ENCODE measurements at places on chromosomes 4 and X. TPM values are rescaled to one million over a fixed set of nuclear protein-coding genes. Genes with fewer than 3 reads are reported as not detected.

EDA gene
- total RNA-seq: 0.14 TPM

UPF3B gene
- total RNA-seq: 14.6 TPM

PPBP gene
- total RNA-seq: not detected

GPM6B gene
- not detected for total RNA-seq

FAM200B gene
- 10.7 TPM for total RNA-seq

GPR143 gene
- not detected for total RNA-seq

PARM1 gene
- total RNA-seq: 0.39 TPM

STAG2 gene
- total RNA-seq: 96.9 TPM

TMPRSS11F gene
- not detected for total RNA-seq

PF4V1 gene
- total RNA-seq: not detected

PASD1 gene
- not detected for total RNA-seq

RNF128 gene
- total RNA-seq: not detected

BANK1 gene
- total RNA-seq: 1.7 TPM

UGT2B15 gene
- not detected for total RNA-seq

MUC7 gene
- total RNA-seq: not detected

PLS3 gene
- 0.74 TPM for total RNA-seq

SLC34A2 gene
- not detected for total RNA-seq

HSD17B11 gene
- 18.3 TPM for total RNA-seq

CLDN34 gene
- not detected for total RNA-seq

TMEM271 gene
- not detected for total RNA-seq

SHOX gene
- total RNA-seq: not detected

MGARP gene
- not detected for total RNA-seq

MAGEE2 gene
- total RNA-seq: not detected

CLTRN gene
- total RNA-seq: not detected

MXRA5 gene
- total RNA-seq: not detected

PTTG2 gene
- total RNA-seq: 3.2 TPM

HTN3 gene
- not detected for total RNA-seq

REPS2 gene
- total RNA-seq: 0.20 TPM

RBMXL3 gene
- not detected for total RNA-seq

ESX1 gene
- not detected for total RNA-seq

MEPE gene
- total RNA-seq: not detected

SEC24B gene
- total RNA-seq: 29.9 TPM

F11 gene
- not detected for total RNA-seq

CXCL8 gene
- total RNA-seq: 159 TPM

Data from natural killer cell treated with Interleukin-12 subunit alpha and Interleukin-12 subunit beta and Interleukin-15 and Interleukin-18, amount 100 ng/mL, for 72 hours (primary cell).